ENCODE measurements at places on chromosomes 2 and 18. TPM values are rescaled to one million over a fixed set of nuclear protein-coding genes. Genes with fewer than 3 reads are reported as not detected.

POTEC gene
- not detected for total RNA-seq

DNA sequence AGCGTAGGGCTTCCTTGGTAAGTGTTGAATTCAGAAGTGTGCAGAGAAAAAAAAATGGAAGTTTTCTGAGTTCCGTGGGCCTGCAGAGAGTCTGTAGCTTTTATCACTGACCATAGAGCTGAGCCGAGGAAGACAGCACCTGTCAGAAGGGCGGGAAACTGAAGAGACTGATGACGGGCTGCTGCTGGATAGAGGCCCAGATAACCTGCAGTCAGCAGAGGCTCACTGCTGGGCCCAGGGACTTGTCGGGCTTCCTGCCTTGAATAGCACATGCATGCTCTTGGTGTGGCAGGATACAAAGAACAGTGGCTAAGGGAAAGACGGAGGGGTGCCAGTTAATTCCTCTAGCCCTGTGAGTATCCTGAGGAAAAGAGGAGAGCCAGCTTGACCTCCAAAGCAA is 166.4 kb downstream of the MGAT5 start:
- no peak for DNase-seq

DNA sequence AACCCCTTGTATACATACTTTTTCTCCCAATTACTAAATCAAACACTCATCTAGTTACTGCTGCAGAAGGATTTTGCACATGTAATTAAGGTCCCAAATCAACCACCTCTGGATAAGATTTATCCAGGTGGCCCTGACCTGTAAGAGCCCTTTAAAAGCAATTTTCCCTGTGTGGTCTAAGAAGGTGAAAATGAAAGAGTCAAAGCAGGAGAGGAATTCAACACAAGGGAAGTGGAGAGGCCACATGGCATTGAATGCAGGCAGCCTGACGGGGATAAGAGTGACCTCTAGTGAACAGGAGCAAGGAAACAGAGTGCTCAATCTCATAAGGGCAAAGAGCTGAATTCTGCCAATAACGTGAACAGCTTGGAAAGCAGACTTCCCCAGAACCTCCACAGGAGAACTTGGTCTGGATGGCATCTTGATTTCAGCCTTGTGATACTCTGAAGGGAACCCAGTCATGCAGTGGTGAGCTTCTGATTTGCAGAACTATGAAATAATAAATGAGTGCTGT is 27.2 kb downstream of the PPP3R1 start:
- peak; percentile 22 for DNase-seq

DNA sequence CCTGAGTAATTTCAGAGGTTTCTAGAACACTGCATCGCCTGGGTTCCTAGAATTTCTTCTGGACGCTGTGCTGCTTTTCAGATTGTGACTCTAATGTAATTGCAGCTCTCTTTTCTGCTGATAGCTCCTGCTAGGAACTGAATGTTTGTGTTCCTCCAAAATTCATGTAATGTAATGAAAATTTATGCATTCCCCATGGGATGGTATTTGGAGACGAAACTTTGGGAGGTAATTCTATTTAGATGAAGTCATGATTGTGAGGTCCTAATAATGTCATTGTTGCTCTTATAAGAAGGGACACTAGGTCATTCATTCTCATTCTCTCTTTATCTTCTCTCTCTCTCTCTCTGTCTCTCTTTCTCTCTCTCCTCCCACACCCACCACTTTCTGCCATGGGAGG is 223.9 kb upstream of the DOK6 start:
- no peak for DNase-seq

GRCh38 chr2:30147196-30147714 is 448 bp downstream of the YPEL5 start:
- DNase-seq: peak; percentile 39

UGT1A4 gene
- not detected for total RNA-seq

TNFAIP6 gene
- not detected for total RNA-seq

DNA sequence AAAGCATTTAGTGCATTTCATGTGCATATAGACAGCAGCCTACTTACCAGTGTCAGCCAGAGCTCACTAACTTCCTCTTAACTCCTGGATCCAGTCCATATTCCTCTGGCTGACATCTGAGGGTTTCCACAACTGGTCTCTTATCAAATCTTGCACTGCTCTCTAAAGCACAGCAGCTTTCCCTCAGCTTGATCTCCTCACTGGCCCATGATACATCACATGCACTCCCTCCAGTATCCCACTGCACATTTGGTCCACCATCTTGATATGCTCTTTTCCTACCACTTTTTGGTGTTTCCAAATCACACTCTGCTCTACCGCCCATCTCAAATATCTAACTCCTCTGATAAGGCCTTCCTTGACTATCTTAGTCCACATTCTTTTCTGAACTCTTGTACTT is 105.0 kb upstream of the ZFP36L2 start:
- no peak for DNase-seq

DNA sequence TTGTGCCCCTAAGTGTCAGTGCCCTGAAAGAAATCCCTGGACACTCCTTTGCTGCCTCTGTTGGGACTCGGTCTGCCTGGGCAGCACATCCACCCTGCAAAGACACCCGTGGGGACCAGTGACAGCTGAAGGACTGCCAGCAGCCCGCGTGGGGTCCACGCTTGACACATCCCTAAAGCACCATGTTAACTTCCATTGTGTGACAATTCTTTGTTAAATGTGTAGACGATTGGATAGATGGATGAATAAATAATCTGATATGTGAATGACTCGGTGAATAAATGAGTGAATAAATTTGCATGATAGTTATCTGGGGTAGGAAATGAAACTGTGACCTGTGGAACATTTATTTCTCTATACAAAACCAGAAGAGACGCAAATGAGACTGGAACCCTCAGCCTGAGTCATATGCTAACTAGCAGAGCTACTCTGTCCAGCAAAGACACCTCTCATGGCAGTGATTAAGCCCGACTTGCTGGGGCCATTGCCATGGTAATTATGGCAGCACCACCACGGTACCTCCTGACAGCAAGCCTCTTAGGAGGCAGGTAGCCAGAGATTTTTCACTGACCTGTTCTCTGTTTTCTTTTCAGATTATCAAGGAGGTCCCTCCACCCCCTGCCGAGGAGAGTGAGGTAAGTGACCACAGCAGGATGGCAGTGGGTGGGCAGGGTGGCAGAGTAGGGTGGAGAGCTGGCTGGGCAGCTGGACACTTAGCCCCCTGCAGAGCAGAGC is 156.8 kb downstream of the ANTXR1 start:
- peak; percentile 28 for DNase-seq

- no peak for DNase-seq
Measured at GRCh38 chr2:195486987-195487644, 169.9 kb upstream of the SLC39A10 start.

- DNase-seq: no peak
Measured at GRCh38 chr2:74739733-74740241, 85.7 kb downstream of the SEMA4F start.

GRCh38 chr2:230205721-230206120 is 14.1 kb downstream of the SP110 start:
- no peak for DNase-seq

TACR1 gene
- not detected for total RNA-seq

DNA sequence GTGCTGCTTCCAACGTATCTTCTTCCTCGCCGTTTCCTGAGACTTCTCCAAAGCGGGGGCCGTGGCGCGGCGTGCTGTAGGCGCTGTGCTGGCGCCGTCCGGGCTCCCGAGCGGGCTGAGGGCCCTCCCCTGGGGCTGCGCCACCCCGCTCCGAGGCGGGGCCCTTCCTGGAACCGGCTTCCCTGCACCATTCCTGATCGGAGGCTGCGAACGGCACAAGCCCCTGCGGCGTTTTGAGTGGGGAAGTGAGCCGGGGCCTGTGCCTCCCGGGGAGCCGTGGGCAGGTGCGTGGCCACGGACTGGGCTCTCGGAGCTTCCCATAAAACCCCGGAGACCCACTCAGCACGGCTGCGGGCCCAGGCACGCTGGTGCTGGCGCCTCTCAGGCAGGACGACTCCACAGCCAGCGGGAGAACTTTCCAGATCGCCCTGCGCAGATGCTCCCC is 74.7 kb downstream of the PSMG2 start:
- DNase-seq: no peak

CABYR gene
- 1.00 TPM for total RNA-seq

- no peak for DNase-seq
Measured at GRCh38 chr2:113831161-113831560, 58.7 kb upstream of the ACTR3 start.

DNA sequence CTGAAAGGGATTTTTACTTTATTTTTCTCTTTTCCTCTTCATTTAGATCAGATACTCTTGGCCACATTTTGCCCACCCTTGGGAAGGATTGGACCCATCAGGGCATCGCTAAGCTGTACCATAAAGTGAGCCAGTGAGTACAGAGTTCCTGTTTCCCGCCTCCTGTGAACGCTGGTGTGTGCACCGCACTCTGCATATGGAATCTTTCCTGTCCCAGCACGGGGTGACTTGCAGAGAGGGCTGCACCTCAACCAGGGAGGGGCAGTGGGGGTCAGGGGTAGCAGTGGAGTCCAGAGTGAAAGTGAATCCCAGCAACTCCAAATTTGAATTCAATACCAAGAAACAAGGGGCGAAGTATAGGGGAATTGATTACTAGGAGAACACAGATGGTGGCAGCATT is 58.6 kb downstream of the LPIN1 start:
- DNase-seq: no peak

- no peak for DNase-seq
Measured at GRCh38 chr2:43515807-43516497, 79.9 kb downstream of the THADA start.

- DNase-seq: peak; percentile 13
Measured at GRCh38 chr18:79520478-79521390, 125.0 kb downstream of the NFATC1 start.

ANO7 gene
- 1.4 TPM for total RNA-seq

DNA sequence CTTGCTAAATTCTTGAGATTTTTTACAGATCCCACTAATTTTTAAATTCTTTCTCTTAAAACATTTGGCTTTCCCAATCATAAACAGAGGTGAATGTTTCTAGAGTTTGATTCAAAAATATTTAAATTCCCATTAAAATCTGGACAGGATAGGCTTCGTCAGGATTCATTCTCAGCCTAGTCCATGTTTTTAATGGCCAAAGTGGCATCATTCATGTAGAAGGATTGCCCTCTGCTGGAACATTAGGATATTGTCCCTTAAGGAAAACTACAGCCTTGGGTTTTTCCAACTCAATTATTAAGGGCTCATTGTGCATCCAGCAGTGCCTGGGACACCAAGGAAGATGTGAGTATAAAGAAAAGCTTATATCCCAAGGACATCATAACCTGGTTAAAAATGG is 71.7 kb downstream of the TPGS2 start:
- no peak for DNase-seq

DNA sequence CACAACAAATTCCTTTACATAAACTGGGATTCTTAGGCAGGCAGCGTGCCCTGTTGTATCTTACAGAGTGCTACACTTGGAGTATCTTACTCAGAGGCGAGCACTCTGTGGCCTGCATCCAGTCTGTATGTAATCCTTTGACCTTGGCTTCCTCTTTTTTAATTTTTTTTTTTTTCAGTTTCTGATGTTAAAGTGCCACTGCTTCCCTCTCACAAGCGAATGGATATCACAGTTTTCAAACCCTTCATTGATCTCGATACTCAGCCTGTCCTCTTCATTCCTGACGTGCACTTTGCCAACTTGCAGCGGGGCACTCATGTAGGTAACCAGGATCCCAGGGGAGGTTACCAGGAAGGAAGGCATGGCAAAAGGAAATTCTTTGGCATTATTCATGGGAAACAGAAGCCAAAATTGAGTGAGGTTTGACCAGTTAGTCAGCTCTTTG is 40.4 kb downstream of the GRHL1 start:
- DNase-seq: no peak

DNA sequence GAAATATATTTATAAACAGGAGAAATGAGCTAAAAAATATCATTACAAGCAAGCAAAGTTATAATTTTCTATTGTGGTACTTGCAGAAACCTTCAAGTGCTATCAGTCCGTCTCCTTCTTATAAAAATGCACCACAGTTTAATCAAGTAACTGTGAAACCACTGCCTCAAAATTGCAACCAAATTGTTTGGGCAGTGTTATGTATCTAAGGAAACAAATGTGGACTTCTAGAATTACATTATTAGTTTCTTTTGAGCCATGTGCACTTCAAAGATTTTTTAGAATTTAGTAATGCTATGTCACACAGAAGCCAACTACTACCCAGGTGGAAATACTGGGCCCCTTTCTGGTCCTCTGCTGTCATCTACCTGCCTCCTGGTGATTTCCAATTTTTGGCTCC is 495.6 kb downstream of the NYAP2 start:
- DNase-seq: no peak

UGT1A5 gene
- total RNA-seq: not detected

GRCh38 chr2:217886720-217887309 is 116.0 kb downstream of the TNS1 start:
- DNase-seq: peak; percentile 75

GRCh38 chr18:62346333-62347088 is 21.4 kb downstream of the TNFRSF11A start:
- no peak for DNase-seq

HOXD9 gene
- total RNA-seq: not detected

DNA sequence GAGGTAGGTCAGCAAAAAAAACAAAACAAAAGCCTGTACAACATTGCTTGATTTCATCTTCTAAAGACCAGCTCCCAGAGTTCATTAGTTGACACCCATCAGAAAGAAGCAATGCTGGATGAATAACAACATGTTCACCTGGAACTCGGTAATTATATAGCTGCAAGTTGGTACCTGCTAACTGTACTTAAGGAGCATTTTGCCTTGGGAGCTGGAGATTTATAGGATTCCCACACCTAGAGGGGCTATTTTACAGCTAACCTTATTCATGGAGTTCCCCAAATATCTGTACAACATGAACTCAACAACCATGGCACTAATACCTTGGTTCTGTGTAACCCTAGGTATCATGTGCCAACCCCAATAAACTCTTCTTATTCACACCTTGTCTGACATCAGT is 281.1 kb upstream of the NCKAP5 start:
- DNase-seq: no peak

GRCh38 chr2:212318636-212319035 is 220.0 kb downstream of the ERBB4 start:
- no peak for DNase-seq

TDRD15 gene
- 0.02 TPM for total RNA-seq

GRCh38 chr2:143717053-143717452 is 587.8 kb downstream of the ARHGAP15 start:
- no peak for DNase-seq

GRCh38 chr2:55779459-55780421 is 86.1 kb upstream of the PNPT1 start:
- DNase-seq: no peak

- no peak for DNase-seq
Measured at GRCh38 chr18:11902522-11903292, 5.4 kb downstream of the MPPE1 start.

ITGA4 gene
- total RNA-seq: 46.5 TPM

IL36A gene
- total RNA-seq: not detected

GDF7 gene
- total RNA-seq: 0.02 TPM

OTOS gene
- not detected for total RNA-seq

KIF5C gene
- total RNA-seq: 25.2 TPM

All from activated CD4-positive, alpha-beta memory T cell treated with anti-CD3 and anti-CD28 coated beads for 36 hours (primary cell).